ENCODE measurements at places on chromosomes 4 and X. TPM values are rescaled to one million over a fixed set of nuclear protein-coding genes. Genes with fewer than 3 reads are reported as not detected.
A peak's percentile ranks its signal among the peaks of the same experiment; 100 is the strongest.

GRCh38 chrX:51954592-51954991 is 61.2 kb downstream of the MAGED1 start:
- DNase-seq = no peak

The OPHN1 gene
- 4.3 TPM for polyA plus RNA-seq

GRCh38 chrX:130885996-130886395 is 17.0 kb downstream of the ENOX2 start:
- DNase-seq = no peak

DNA sequence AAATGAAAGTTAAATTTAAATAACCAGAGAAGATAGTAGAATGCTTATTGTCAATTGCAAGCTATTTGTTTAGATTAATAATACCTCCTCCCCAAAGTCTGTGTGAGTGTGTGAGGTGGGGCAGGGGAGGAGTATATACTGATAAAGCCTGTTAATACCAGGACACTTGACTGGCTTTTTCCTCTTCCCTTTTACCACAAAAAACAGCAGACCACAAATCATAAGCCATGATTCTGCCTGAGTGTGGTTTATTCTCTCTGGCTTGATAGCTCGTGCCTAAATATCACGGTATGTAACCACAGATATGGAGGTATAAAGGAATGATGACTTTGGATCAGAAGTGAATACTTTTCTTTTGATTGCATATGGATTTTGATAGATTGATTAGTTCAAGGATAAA is 21.9 kb upstream of the SCRG1 start:
- DNase-seq = no peak

- DNase-seq = peak; percentile 63
Measured at GRCh38 chr4:78369679-78370078, 181.9 kb upstream of the ANXA3 start.
